ENCODE measurements at places on chromosomes 2 and 18.

DNA sequence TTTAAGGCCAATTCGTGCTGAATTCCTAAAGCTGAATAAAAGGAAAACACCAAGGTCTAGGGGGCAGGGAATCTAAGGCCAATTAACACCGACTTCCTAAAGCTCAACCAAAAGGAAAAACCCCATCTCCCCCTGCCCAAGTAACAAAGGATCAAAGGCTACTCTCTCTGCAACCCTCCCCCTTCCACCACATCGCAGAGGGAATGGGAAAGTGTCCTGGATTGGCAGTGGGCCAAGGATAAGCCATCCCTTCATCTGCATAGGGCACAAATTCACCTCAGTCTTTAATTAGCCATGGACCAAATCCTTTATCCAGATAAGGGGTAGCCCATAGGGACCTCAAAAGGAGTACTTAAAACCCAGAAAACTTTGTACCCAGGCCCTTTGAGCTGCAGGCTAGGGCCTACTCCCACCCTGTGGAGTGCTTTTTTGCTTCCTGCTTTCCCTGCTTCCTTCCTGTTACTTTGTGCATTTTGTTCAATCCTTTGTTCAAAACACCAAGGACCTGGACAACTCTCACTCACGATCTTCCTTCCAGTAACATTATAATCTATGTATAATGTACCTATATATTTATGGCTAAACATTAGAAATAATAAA, 2119.8 kb upstream of the CELF4 start:
- no peak for DNase-seq

DNA sequence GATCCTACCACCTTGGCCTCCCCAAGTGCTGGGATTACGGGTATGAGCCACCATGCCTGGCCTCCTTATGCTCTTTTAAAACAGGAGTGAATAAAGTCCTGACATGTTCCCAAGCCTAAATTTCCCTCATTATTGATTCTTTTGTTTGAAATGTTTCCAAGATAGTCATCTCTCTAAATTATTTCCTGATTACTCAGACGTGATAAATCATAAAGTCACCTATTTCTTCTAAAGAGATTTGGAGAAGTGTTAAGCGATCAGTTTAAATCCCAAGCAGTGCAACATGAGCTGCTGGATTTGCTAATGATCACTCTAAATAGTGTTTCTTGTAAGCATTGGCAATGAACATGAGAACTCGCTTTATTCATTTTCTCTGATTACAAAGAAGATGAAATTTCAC, 51.8 kb downstream of the PMAIP1 start:
- no peak for DNase-seq

- no peak for DNase-seq
These were observed 74.6 kb upstream of the DOK6 start for GRCh38 chr18:69326094-69326493.

DNA sequence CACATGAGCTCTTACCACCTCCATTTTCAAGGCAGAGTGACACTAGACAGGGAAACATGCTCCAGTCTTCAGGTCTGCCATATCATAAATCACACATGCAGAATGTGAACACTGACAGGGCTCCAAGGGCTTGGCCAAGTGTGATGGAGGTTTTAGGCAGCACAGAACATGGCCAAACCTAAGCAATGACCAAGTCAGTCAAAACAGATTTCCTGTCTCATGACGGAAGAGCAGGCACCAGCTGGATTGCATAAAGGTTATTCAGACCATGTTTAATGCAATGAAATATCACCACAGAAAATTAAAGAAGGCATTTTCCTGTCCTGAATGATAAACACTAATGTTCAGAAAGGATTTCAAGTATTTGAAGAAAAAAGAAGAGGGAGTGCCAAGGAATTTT, 72.5 kb downstream of the SUMO1 start:
- DNase-seq: no peak

- DNase-seq: no peak
These were observed 78.4 kb downstream of the KANSL1L start for GRCh38 chr2:210092791-210093190.

DNA sequence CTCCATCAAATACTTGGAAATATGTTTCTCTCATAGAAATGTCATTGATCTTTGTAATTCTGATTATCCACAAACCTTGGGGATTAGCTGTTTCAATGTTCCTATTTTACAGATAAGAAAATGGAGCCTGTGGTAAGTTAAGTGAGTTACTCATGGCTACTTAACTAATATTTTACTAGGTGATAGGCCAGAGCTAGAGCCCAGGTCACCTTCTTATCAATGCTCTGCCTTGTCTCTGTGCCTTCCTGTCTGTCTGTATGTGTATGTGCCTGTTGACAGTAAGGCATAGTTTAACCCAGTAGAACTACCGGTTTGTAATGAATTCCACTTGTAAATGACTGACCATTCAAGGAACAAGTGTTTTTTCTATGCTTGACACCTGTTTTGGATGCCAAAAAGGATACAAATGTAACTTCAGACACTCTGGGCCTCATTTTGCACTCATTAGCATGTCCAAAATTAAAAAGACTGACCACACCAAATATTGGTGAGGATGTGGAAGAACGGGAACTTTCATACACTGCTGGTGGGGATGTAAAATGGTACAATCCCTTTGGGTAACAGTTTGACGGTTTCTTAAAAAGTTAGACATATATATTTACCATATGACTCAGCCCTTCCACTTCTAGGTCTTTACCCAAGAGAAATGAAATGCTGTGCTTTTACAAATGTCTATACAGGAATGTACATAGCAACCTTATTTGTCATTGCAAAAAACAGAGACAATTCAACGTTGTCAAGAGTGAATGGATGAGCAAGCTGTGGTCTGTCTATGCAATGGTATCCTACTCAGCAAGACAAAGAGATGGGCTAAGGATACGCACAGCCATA, 19.6 kb upstream of the IL1A start:
- no peak for DNase-seq

DNA sequence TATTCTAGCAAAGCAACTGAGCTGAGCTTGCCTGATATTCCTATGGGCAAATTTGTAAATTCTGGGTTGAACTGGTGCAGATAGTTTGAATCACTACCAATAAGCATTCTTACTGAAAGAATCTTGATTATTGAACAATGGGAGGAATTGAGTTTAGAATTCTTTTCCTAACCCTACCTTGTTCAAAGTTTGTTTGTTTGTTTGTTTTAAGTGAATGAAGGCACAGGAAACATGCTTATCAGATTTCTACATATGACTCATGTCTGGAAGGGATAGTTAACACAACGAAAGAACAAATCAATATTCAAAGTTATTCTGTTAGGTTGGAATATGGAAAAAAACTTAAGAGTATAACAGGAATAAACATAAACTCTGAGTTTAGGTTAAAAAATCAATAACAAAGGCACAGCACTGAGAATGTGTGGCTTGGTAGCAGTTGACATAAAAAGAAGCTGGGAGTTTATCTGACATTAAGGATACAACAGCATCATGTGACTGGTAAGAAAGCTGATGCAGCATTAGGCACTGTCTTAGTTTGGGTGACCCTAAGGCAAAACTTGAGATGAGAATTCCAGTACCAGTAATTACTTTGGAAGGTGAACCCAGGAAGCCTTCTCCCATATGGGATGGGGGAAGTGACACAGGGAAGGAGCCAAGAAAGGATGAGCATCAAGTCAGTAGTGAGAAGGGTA, 20.9 kb downstream of the BOD1L2 start:
- no peak for DNase-seq

GRCh38 chr2:177038787-177039484, 173.7 kb upstream of the HNRNPA3 start:
- DNase-seq: no peak
